GM04504 (cell line): ENCODE measurements at places on chromosomes 6 and 20.

DNA sequence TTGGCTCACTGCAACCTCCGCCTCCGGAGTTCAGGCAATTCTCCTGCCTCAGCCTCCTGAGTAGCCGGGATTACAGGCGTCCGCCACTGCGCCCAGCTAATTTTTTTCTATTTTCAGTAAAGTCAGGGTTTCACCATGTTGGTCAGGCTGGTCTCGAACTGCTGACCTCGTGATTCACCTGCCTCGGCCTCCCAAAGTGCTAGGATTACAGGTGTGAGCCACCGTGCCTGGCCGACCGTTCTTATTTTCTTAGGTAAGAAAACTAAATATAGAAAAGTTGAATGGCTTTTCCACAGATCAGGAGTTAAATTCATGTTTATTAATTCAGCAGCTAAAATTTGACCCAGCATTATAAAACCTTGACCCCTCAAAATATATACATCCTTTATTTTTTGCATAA lies 238.7 kb downstream of the TRDN start:
- DNase-seq: no peak

DNA sequence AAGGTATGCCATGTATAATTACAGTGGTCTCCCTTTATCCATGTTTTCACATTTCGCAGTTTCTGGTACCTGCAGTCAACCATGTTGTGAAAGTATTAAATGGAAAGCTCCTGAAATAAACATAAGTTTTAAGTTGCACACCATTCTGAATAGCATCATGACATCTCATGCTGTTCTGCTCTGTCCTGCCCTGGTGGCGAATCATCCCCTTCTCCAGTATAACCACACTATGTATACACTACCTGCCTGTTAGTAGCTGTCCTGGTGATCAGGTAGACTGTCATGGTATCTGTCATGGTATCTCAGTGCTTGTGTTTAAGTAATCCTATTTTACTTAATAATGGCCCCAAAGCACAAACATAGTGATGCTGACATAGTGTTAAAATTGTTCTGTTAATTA lies 97.1 kb downstream of the ZFAND3 start:
- DNase-seq: no peak

DNA sequence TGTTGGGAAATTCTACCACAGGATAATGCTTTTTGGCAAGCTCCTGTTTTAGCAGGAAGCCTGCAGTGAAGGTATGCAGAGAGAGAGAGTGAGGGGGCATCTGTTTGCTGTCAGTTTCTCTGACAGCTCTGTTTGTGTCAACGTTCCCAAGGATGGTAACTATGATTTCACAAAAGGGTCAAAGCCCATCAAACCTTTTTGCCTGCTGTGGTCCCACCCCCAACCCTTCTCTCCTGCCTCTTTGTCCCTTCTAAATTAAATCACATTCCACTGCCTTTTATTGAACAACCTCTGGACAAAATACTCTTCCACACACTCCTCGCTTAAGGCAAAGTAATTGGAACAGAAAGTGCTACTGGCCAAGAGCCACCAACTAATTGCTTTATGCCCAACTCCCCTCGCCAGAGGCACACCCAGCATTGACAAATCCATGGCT lies 128.3 kb downstream of the TSHZ2 start:
- DNase-seq: no peak

GRCh38 chr20:43586641-43587040 lies 4.1 kb upstream of the IFT52 start:
- DNase-seq: no peak

- no peak for DNase-seq
These were observed 152.0 kb downstream of the GRM4 start for GRCh38 chr6:33993653-33994471.

DNA sequence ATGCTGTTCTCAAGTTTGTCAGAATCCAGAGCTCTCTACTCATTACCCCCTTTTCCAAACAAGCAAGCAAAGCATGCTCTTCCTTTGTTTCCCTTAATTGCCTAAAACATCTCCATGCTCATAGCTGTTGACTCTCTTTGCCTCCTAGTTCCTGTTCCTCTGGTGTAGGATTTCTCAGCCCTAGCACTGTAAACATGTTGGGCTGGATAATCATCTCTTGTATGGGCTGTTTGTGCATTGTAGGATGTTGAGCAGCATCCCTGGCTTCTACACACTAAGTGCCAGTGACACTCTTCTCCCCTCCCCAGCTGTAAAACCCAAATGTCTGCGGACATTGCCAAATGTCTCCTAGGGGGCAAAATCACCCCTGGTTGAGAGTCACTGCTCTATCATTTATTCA lies 14.0 kb downstream of the PPARD start:
- no peak for DNase-seq

GRCh38 chr6:87982134-87982533 lies 65.5 kb upstream of the SPACA1 start:
- no peak for DNase-seq

- DNase-seq: no peak
These were observed 51.8 kb downstream of the ABRACL start for GRCh38 chr6:139080255-139080920.

DNA sequence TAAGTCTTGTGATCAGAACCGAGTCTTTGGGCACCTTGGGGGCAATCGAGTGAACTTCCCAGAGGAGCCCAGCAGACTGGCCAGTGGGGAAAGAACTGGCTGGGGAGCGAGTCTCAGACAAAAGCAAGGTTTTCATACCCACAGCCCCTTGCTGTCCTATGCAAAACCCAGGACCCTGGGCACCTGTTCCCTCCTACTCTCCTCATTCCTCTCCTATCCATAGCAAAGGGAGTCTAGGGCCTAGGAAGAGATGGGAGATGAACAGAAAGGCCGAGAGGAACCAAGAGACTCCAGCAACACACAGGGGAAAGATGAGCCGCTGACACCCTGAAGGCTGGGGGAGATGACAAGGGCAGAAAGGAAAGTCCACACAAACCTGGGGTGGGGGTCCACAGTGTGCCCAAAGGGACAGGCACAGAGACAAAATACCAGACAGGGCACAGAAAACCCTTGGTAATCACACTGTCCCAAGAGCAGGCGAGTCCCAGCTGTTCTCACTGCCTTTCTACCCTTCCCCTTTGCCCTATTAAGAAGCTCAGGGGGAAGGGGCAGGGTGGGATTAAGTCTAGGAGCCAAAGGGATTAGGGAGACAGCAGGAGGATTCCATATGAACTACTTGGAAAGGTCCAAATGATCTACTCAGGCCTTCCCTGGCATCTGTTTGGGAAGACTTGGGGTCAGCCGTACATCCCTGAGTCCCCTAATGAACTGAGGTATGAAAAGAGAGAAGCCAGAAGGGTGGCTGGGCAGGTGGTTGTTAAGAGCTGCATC lies 6.5 kb downstream of the PPP1R18 start:
- no peak for DNase-seq

- DNase-seq: no peak
These were observed 293.5 kb downstream of the UTRN start for GRCh38 chr6:144578385-144579350.

DNA sequence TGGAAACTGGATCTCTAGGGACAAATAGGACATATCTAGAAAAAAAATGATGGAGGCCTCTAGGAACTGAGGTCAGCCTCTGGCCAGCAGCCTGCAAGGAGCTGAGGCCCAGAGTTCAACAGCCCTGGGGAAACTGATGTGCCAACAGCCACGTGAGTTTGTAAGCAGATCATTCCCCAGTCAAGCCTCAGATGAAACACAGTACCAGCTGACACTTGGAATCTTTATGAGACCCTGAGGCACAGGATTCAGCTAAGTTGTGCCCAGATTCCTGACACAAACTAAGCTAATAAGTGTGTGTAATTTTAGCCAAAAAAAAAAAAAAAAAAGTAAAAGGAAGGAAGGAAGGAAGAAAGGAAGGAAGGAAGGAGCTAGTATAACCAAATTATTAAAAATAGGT lies 1059.8 kb upstream of the MAP3K7 start:
- DNase-seq: no peak

GRCh38 chr6:16322666-16323312 lies 84.4 kb downstream of the GMPR start:
- DNase-seq: peak; percentile 80

DNA sequence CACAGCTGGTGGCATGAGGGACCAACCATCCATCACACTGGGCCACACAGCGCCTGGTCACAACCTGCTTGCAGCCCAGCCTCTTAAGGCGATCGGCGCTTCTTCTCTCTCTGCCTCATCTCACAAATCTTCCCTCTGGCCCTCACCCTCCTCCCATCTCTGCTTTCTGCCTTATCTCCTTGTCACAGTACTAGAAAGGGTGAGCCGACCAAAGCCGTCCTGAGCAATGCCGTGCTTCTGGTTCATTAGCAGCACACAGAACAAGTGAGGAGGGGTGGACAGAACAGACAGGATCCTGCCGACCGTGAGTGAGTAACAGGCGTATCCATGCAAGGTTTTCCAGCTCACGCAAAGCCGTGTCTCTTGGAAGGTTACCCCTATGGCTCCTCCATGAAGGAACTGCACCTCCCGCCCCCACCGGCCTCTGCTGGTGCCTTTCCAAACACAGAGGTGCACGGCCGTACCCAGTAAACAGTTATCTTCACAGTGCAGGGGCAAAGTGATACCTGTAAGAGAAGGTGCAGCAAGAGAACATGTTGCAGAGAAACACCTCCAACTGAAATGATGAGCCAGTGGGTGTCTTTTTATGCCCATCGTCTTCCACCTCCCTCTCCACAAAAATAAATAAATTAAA lies 331.7 kb downstream of the FARS2 start:
- DNase-seq: no peak

DNA sequence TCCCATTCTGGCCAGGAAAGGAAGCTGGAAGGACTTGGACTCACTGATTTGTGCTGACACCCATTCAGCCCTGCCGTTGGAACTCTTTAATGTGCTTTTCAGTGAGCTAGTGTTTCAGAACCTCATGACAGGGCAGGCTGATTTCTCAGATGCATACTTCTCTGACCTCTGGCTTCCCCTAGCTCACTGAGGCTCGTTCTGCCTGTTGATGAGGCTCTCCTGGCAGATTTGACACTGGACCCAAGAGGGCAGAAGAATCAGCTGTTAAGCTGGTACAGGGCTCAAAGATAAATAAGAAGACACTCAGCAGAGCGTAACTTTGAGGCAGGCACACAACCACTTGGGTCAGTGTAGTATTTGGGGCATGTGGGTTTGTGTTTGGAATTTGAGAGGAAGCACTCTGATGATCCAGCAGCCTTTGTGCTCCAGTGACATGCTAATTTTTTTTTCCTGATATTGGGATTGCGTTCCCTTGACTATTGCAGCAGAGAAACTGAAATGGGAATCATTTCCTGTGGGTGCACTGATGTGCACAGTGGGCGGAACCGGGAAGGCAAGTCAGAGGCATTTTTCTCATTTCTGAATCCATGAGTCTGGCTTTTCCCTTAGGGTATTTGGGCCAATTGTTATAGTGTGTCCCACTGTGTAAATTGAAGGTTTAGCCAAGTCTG lies 80.2 kb downstream of the CARMIL1 start:
- DNase-seq: peak; percentile 74

DNA sequence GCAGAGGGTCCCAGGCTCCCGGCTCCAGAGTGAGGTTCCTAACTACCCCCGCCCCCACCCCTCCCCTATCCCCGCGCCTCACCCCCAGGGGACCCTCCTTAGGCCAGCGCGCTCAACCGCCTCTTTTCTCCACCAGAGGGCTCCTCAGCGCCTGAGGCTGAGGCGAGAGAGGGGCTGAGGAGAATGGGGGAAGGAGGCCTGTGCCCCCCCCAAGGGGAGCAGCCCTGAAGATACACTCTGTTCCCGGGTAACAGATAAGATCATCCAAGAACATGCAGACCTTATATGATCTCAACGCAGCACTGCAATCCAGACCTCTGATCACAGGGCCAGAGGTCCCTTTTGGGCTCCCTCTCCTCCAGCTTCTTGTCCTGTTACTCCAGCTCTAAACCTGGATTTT lies 43.3 kb upstream of the MRPS10 start:
- DNase-seq: no peak

DNA sequence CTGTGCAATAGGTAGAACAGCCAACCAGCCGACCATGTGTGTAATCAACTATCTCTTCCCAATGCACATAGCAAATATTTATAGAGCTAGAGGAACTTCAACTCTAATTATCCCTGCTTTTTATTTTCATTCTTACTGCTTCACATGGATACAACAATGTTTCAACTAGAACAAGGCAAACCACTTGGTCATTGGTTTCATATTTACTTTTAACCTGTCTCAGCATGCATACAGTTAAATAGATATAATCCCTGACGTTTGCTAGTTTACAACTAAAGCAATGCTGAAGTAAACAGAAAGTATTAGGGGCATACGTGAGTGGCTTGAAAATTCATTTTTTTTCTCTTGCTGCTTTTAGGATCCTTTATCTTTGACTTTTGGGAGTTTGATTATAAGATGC lies 318.5 kb upstream of the MAP3K7 start:
- no peak for DNase-seq

- DNase-seq: no peak
These were observed 110.8 kb upstream of the MLN start for GRCh38 chr6:33914645-33915044.

DNA sequence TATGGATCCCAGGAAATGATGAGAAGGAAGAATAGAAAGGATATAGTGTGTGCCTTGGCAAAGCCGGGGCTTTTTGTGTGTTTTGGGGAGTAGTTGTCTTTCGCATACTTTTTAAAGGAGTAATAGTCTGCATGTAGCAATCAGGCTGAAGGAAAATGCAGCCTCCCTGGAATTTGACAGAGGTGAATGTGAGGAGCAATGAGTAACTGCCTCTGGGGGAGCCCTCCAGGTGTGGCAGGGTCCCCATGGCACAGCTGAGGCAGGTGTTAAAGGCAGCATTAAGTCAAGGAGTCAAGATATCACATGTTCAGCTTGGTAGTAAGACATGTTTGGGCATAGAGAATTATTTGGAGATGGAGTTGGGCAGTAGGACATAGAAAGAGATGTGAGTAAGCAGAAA lies 203.1 kb downstream of the C6orf118 start:
- DNase-seq: no peak

- peak; percentile 2 for DNase-seq
These were observed 4.5 kb upstream of the SERINC1 start for GRCh38 chr6:122476131-122476530.

DNA sequence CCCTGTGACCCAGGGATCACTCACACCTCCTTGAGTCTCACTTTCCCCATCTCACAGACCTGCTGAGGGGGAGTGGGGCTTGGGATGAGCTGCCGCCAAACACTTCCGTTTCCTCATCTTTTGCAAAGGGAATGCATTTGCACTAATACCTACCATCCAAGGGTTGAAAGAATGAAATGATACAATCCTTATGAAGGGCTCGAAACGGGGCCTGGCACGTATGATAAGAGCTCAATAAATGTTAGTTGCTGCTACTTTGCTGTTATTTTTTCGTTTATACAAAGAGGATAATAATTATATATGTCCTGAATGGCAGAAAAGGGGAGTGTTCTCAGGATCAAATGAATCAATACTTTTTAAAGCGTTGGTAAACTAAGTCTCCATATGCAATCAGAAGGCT lies 6.1 kb upstream of the TFAP2D start:
- no peak for DNase-seq

GRCh38 chr20:34829191-34829590 lies 3.7 kb upstream of the NCOA6 start:
- no peak for DNase-seq
